SK-N-DZ (cell line): ENCODE measurements at places on chromosomes 2 and 18.
A peak's percentile ranks its signal among the peaks of the same experiment; 100 is the strongest.

DNA sequence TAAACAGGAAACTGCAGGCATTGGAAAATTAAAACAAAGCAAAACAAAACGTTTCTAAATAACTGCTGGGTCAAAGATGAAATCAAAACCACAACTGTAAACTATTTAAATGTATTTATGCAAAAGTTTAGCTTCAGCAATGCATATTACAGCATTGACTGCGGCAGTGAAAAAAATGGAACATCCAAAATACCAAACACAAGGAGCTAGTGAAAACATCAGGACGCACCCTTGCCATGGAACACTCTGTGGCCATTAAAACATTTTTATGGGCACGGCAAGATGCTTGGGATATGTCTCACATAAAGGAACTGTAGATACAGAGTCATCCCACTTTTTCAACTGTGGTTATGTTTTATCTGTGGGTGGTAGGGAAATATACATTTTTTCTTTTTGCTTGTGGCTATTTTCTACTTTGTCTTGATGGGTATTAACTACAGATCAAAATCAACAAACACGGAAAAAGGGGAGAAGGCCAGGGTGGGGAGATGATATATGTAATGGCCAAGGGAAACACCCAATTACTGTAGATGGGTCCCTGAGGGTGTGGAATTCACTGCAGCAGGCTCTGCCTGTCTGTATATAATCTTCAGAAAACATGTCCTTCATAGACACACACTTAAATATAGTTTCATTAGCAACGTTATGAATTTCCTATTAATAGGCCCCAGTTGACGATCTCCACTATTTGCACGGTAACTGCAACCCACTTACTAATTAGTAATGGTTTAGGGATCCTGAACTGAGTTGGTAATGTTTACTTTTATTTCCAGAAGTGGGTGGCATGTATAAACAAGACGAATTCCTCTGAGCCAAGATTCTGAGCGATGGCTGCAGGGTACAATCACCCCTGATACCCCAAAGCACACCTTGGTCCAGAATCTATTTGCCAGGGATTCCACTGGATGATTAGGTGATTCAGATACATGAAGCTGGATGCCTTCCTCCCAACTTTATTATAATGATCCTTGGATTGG lies 110.5 kb downstream of the ACKR3 start:
- DNase-seq = no peak

DNA sequence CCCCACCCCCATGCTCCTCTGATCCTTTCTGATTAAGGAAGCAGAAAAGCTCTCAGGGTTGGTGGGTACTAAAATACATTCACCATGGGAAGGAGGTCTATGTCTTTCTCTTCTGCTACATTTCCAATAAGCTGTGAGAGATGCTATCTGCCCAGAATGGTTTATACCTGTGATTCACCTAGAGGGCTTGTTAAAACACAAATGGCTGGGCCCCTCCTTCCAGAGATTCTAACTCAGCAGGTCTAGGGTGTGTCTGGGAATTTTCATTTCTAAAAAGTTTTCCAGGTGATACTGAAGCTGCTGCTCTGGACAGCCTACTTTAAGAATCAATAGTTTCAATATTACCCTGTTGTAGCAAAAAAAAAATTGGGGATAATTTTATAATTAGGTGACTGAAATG lies 772.2 kb upstream of the ZEB2 start:
- no peak for DNase-seq

- DNase-seq = no peak
Observed at GRCh38 chr2:65714866-65715265, 282.5 kb upstream of the SPRED2 start.

GRCh38 chr2:20624156-20624883 lies 26.6 kb downstream of the HS1BP3 start:
- no peak for DNase-seq

DNA sequence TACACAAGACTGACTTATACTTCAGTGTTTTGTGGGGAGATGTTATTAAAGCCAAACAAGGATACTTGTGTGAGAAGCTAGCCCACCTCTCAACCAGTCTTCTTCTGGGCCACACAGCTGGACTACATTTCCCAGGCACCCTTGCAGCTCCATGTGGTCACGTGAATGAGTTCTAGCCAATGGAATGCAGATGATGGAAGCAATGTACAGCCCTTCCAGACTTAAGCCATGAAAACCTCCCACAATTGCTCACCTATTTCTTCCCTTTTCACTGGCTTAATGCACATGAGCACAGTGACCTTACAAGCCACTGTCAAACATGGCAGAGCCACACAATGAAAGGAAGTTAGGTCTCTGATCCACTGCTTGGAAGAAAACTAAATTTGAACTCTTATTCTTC lies 20.4 kb upstream of the FEZ2 start:
- DNase-seq = peak; percentile 70
